ENCODE measurements at places on chromosomes 16 and 17.

DNA sequence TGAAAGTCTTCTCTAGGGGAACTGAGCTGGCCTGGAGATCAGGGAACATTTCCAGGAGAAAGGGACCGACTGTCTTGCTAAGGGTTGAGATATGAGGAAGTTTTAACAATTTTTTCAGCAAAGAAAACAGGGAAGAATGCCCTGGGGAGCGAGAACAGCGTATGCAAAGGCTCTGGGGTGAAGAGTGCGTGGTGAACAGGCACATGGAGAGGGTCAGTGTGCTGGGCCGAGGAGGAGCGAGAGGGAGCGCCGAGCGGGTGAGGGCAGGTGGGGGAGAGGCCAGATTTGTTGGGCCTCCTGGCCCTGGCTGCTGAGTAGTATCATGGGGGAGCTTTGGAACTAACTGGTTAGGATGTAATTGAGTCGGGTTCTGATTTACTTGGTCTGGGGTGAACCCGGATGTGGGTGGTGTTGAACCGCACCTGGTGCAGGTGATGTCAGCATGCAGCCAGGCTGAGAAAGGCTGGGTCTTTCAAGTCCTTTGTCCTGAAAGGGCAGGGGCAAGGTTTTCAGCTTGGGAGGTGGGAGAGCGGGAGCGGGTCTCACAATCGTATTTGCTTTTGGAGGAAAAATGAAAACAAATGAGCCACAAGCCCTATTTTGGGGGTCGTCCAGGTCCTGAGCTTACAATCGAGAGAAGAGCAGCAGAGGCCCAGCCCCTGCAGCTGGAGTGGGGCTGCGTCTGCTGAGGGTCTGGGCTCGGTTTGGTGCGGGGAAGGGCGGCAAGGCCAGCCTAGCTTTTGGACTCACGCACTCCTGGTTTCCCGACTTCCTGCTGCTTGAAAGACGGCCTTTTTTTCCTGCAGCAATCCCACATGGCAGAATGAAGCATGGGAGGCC lies 11.1 kb upstream of the WFDC1 start:
- DNase-seq = no peak

DNA sequence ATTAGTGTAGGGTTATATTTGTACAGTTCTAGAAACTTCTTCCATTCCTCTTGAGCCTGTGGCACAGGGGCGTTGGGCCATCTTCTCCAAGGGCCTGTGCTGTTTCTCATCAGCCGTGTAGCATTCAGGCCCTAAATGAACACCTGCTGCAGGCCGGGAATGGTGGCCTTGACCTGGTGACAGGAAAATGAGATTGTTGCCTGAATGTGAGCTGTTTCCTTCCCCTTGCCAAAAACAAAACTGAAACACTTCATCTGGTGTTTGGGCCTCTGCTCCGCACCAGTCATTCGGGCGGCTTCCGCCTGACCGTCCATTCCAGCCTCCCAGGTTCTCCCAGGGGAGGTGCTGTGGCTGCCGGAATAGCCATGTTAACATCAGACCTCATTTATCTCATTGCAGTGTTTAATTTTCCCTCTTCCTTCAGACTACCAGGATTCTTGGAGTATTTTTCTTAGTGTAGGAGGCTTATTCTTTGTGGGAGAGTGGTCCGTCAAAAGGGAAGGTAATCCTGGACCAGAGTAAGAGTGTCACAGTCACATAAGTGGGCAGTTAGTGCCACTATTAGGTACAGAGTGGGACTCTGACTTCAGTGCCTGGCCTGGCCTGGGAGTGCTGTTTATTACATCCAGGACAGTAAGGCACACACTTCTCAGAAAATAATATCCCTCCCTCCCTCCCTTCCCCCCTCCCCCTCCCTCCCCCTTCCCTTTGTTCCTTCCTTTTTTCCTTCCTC lies 61.9 kb downstream of the WWP2 start:
- no peak for DNase-seq

GRCh38 chr16:78494674-78495073 lies 395.2 kb downstream of the WWOX start:
- no peak for DNase-seq

- DNase-seq = no peak
These were observed 7.1 kb downstream of the HAS3 start for GRCh38 chr16:69112285-69113129.

- DNase-seq = no peak
These were observed 18.7 kb upstream of the ZNF750 start for GRCh38 chr17:82858376-82859126.

Measured in left forelimb (tissue), 1 donor.